ENCODE measurements at places on chromosomes 1 and 21.

DNA sequence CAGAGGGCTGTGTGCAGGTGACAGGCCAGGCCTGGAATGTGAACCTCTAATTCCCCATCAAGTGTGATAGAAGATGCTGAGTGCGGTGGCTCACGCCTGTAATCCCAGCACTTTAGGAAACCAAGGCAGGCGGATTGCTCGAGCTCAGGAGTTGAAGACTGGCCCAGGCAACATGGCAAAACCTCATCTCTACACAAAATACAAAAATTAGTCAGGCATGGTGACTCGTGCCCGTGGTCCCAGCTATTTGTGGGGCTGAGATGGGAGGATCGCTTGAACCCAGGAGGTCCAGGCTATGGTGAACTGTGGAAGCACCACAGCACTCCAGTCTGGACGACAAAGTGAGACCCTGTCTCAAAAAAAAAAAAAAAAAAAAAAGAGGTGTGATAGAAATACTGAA lies 40.1 kb upstream of the PUM1 start:
- DNase-seq, result peak; percentile 35

GRCh38 chr1:168848051-168848450 lies 119.0 kb upstream of the DPT start:
- no peak for DNase-seq

GRCh38 chr1:39732730-39733129 lies 6.0 kb upstream of the PPIE start:
- DNase-seq, result no peak

GRCh38 chr1:4010814-4011605 lies 110.9 kb upstream of the C1orf174 start:
- no peak for DNase-seq

GRCh38 chr1:214641214-214641895 lies 38.4 kb downstream of the CENPF start:
- DNase-seq, result no peak

GRCh38 chr1:218439541-218440295 lies 94.6 kb downstream of the TGFB2 start:
- DNase-seq, result no peak

DNA sequence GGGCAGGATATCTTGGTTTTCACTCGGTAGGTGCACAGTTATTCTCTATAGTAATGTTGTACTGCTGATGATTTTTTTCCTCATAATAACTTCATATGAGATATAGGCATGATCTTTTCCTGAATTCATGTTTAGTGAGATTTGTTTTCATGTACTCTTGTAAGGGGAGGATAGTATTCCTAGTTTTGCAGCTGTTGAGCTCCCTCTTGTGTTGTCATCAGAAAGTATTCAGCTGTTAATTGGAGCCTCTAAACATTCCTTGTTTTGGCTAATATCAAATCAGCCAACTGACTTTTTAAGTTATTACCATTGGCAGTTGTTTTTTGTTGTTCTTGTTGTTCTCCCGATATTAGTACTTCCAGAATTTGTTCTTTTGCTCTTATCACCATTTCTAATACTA lies 24.4 kb downstream of the OR10R2 start:
- no peak for DNase-seq

DNA sequence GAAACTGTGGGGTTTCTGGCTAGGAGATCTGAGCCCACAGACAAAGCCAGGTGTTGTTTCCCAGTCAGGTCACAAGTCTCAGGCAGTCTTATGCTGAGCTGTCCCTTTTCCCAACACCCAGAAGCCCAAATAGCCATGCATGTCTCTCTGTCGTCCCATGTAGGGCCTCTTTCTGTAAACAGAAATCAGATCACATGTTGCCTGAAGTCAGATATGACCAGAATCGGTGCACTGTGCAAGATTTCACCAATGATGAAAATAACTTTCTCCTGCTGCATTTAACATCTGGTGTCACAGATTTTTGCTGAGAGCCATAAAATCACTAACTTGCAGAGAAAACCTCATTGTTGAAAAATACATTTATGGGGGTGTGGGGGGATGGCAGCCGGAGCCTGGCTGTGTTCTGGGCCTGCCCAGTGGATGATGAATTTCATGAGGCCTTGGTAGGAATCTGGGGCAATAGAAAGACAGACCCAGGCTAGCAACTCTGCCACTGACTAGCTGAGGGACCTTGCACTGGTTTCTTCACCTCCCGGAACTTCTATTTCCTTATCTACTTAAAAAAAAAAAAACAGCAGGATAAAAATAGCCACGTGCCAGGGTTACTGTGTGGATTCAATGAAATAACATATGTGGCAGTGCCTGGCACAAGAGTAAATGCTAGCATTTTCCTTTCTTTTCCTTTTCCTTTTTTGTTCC lies 158.8 kb upstream of the NFIA start:
- DNase-seq, result no peak

GRCh38 chr1:23977187-23977853 lies 2.8 kb downstream of the SRSF10 start:
- DNase-seq, result no peak

GRCh38 chr1:91075233-91076135 lies 53.6 kb upstream of the ZNF644 start:
- no peak for DNase-seq

GRCh38 chr1:228013935-228014930 lies 7.4 kb downstream of the WNT3A start:
- DNase-seq, result peak; percentile 28

GRCh38 chr1:177783051-177783450 lies 186.8 kb downstream of the SEC16B start:
- no peak for DNase-seq

DNA sequence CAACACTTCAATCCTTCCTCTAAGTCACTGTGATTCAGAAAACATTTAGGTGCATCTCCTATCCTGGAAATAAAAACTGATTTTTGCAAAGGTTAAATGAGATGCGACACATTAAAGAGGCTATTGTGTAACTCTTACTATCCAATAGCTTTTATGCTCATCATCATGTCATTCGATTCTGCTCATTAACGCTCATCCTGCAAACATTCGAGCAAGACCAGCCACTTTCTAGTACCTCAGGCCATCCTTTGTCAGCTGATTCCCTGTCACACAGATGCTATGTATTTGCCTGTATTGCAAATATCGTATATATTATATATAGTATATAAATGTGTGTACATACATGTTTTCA lies 131.6 kb downstream of the TLR5 start:
- DNase-seq, result peak; percentile 14

DNA sequence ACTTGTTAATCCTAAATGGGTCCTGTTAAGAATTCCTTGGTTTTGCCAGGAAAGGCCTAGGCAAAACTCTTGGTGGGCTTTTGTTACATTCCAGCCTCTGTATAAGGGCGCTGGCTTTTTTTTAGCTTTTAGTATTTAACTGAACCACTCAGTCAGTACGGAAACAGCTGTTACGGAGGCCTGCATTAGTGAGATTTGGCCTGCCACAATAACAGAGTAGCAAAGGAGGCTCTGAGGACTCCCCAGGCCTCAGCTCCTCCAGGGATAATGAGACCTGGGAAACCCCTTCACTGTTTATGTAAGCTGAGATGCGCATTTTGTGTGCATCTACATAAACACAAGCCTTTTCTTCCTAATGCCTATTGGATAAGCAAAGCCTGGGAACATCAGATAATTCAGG lies 210.2 kb downstream of the APP start:
- DNase-seq, result no peak

- no peak for DNase-seq
Measured at GRCh38 chr21:41823166-41823565, 56.0 kb downstream of the PRDM15 start.

DNA sequence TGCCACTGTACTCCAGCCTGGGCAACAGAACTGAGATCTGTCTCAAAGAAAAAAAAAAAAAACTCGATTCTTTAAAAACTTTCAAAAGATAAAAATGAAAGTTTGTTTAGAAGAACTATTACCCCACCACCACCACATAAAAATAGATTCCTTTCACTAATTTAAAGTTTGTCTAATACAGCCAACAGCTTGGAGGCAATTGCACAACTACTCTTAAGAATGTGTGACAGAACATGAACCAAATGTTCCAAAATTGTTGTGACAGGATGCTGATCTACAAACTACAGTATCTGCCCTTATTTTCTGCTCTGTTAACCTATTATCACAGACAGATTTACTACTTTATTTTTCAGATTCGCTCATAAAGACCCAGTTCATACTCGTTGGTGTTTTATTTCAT lies 5.5 kb upstream of the TGFBR3 start:
- peak; percentile 76 for DNase-seq

DNA sequence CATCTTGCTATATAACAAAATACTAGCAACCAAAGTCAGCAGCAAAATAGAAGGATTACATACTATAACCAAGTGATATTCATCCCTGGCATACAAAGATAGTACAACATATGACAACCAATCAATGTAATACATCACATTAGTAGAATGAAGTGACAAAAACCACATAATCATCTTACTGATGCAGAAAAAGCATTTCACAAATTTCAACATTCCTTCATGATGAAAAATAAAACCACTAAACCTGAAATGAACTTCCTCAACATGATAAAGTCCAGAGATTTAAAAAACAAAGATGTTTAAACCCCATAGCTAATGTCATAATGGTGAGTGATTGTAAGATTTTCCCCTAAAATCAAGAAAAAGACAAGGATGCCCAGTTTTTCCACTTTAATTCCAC lies 18.6 kb downstream of the RO60 start:
- DNase-seq, result peak; percentile 34

DNA sequence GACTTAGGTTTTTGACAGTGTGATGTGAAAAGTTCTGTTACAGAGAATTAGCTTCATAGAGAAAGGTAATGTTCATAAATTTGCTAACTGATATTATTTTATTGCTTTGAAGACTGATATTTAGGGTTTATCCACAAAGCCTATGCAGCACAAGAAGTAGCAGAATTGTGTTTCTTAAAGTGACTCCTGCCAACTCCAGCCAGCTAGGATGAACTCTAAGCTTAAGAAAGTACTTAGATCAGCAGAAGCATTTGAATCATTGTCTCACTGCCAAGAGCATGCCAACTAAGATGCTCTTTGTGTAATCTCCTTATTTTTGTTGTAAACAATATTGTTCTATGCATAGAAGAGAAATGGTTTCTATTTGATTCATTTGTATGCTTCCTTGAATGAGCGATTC lies 589.4 kb upstream of the ADGRL4 start:
- no peak for DNase-seq

DNA sequence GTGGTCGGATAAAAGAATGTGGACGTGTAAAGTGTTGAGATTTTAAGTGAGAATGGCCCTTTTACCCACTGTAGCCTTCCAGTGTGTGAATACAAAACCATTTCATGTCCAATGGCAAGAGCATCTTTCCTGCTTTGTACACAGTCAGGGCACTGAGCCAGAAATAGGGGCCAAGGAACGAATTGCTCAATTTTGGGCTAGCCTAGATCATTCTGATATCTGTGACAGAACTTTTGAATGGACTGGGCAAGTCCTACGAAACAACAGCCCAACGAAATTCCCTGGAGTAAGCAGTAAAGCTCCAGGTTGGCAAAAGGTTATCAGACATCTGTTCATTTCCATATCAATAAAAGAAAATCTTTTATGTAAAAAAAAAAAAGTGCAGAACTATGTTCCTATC lies 5.5 kb downstream of the KIF26B start:
- DNase-seq, result no peak

DNA sequence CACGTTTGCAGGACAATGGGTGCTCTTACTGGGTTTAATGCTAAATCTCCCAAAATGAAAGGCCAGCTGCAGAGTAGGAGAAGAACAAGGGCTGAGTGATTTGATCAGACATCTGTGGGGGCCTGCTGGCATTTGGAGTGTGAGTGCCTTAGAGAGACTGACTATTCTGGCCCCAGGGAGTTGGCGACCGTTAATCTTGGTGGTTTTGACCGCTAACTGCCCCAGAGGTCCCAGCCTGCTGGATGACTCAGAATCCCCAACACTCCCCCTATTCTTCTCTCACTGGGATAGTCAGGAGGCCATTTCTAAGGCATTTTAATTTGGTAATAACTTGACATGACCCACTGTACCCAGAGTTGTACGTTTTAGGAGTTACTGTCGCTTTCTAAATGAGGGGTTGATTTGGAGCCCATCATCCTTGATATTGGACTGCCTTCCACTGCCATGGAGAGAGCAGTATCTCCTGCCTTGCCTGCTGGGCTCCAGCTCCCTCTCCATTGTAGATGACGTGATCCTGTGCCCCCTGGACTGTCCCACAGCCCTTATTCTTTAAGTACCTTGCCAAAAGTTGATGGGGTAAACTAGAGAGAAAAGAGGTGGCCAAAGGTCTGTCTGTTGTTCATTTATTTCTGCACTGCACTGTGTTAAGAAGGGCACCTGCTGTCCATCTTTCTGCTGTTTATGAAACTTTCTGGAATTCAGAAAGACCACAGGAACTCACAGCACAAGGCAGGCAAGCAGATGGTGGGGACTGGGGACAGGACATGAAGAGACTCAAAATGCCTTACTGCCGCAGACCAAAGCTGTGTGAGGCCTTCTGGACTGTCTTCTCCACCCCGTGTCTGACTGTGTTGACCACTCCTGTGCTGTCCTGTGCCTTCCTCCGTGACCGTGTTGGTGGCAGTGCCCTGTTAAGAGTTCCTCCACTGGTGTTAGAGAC lies 98.2 kb upstream of the ARTN start:
- DNase-seq, result peak; percentile 82

DNA sequence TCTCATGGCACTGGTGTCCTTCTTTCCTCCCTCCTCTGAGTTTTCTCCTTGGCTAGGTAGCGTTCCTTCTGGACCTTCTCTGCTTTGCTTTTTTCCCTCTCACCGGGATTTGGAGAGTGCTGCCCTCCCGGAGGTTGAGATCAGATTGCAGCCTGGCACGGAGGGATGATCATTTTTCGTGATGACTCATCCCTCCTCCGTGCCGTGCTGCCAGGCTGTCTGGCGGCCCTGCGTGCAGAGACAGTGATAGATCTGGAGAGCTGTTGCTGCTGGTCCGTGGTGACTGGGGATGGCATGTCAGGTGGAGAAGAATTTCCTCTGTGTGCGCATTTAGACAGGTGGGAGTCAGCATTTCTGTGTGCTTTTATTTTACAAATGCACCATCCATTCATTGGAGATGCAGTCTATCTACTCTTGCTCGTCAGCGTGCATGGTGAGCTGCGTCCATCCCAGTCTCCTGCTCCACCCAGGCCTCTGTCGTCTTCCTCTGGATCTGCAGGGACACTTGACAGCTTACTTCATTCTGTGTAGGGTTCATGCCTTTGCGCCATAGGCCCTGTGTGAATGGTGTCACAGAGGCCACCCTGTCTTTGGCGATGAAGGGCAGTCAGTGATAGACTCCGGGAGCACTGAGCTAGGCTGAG lies 104.4 kb downstream of the PCBP3 start:
- DNase-seq, result peak; percentile 40

DNA sequence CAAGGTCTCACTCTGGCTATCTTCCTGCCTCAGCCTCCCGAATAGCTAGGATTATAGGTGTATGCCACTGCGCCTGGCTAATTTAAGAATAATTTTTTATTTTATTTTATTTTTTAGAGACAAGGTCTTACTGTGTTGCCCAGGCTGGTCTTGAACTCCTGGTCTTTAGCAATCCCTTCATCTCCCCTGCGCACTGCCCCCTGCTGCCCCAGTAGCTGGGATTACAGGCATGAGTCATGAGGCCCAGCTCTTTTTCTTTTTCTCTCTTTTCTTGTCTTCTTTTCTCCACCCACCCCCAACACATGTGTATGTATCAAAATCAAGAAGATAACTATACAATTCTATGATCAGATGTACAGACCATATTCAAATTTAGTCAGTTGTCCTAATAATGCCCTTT lies 87.2 kb downstream of the PEX14 start:
- no peak for DNase-seq

- DNase-seq, result no peak
Measured at GRCh38 chr1:19360016-19360415, 47.9 kb downstream of the SLC66A1 start.

- DNase-seq, result peak; percentile 53
Measured at GRCh38 chr1:16386454-16387113, 19.5 kb downstream of the SZRD1 start.

GRCh38 chr1:161090617-161091016 lies 1.3 kb upstream of the NECTIN4 start:
- no peak for DNase-seq

All from fibroblast of skin of right quadriceps (primary cell).